ENCODE measurements at places on chromosomes 12 and 14.

DNA sequence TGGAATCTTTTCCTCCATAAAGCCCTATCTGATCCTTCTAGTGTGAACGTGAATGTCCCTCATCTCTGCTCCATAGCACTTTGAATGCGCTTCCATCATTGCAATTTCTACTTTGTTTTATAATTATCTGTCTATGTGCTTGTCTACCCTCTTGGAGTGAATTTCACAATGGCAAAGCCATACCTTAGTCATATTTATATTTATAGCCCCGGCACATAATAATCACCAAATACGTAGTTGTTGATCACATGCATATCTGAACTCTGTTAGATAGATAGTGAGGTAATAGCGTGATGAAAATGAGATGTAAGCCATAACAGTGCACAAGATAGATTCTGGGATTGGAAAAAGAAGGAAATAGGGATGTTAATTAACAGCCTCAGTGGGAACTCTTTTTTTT lies 55.2 kb downstream of the MSRB3 start:
- no peak for DNase-seq

- DNase-seq: peak; percentile 77
Observed at GRCh38 chr12:4256043-4256826, 17.3 kb upstream of the CCND2 start.

GRCh38 chr14:68713782-68714181 lies 79.1 kb downstream of the ZFP36L1 start:
- no peak for DNase-seq

DNA sequence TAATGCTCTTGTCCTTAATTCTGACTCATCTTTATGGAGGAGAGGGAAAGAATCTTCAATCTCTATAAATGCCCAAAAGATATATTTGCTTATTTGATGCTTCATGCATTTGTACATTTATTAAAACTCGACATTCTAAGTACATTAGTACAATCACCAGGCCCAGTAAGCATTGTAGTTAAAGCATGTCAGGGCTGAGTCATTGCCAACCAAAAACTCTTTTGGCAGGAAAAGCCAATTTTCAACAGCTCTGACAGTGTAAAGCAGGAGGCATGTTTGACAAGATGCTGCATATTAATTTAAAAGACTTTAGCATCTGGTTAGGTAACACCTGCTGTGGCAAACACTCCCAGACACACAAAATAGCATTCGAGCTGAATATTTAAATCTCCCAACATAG lies 290.9 kb downstream of the PPFIA2 start:
- DNase-seq: peak; percentile 16

DNA sequence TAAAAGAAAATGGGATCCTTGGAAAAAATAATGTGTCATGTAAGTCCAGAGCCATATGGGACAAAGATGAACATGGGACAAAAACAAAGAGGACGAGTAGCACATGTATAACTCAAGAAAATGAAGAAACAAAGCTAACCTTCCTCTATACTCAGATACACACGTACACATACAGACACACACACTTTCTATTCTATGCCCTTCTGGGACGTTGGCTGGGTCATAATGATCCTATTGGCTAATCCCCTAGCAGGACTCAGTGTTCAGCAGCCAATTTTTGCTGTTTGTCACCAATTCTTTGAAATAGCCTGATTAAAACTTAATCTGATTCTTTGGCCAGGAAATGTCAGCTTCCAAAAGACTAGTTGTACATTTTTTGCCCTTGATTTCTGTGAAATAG lies 189.4 kb upstream of the FOXG1 start:
- DNase-seq: no peak

- no peak for DNase-seq
Observed at GRCh38 chr12:93370947-93371346, 6.8 kb upstream of the NUDT4 start.

GRCh38 chr14:97283005-97283403 lies 485.8 kb downstream of the VRK1 start:
- DNase-seq: no peak

DNA sequence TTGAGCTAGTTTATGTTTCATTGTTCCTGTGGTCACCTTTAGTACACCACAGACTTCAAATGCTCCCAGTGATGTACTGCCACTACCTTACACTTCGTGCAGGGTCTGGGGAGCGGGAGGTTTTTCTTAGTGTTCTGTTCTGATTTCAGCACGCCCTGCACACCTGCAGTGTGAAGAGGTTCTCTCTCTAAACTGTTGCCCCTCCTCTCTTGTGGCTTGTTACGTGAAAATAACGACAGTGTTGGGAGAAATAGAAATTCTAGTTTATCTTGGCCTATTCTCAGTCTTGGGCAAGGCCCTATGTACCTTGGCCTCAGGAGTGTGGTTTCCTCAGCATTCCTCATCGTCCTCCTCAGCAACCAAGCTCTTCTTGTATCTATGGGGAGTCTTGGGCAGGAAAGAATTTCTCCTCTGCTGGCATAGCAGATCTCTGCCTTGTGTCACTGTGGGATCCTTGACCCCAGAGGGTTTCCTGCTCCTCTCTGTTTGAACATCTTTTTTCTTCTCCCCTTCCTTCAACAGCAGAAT lies 48.6 kb downstream of the EIF2S3B start:
- no peak for DNase-seq

DNA sequence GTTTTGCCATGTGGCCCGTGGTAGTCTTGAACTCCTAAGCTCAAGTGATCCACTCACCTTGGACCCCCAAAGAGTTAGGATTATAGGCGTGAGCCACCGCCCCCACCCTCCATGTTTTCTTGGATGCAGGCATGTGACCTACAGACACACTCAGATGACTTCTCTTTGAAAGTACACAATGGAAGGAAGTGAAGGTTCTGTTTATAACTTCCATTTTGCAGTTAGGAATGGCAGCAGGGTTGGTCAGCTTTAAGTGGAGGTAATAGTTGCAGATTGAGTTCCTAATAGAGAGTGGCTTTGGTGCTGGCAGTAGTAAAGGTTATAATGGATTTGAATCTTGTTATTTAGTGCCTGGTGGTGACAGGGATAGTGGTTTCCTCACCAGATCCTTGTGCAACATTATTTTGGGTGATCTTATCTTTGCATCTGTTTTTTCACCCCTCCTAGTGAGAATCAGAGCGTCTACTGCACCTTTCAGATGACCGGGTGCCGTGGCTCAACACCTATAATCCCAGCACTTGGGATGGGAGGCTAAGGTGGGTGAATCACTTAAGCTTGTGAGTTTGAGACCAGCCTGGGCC lies 15.3 kb downstream of the LARP4 start:
- DNase-seq: no peak

DNA sequence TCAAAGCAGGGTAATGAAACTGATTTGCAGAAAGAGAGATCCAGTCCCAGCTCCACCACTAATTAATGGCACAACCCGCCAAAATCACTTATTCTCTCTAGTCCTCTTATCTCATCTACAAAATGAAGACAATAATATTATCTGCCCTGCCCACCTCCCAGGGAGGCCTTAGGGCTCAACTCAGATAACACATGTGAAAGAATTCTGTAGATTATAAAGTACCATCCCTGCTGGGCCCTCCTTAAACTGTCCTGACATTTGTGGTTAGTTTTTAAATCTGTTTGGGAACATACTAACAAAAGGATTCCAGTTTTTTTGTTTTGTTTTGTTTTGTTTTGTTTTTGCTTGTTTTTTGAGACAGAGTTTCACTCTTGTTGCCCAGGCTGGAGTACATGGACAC lies 7.3 kb downstream of the POMT2 start:
- DNase-seq: no peak

GRCh38 chr14:67853715-67854114 lies 34.1 kb downstream of the RAD51B start:
- no peak for DNase-seq

DNA sequence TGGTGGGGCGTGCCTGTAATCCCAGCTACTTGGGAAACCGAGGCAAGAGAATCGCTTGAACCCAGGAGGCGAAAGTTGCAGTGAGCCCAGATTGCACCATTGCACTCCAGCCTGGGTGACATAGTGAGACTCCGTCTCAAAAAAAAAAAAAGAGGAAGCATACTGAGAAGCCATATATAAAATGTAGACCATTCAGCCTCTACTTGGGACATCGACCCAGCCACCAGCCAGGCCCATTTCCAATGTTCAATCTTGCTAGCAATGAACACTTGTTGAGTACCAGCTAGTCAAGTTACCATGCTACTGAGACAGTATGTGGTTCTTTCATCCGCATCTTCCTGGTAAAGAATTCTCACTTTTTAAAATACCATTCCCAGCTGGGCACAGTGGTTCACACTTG lies 33.4 kb upstream of the RASSF8 start:
- no peak for DNase-seq

DNA sequence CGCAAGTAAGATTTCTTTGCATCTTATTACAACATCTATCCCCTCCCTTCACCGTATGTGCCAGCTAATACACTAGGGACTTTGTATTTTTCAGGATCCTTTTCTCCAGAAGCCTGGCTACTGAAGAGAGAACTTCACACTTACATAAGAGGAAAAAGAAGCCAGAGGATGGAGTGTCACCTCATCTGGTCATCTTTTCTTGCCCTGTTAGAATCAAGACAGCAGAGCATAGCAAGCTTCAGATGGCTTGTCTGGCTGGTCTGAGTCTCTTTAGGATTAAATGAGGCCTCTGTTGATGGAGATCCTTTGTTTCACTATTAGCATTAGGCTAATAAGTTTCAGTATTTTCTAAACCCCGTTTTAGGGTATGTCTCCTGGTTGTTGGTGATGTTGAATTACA lies 14.4 kb upstream of the AACS start:
- no peak for DNase-seq

Data from DMS53 (cell line).